A549 treated with GW870086 at 1 μM for 4 hours (cell line): ENCODE measurements at places on chromosomes 7 and 10. TPM values are rescaled to one million over a fixed set of nuclear protein-coding genes. Genes with fewer than 3 reads are reported as not detected.

The CLDN12 gene
- 16.1 to 31.9 TPM (median 26.9 TPM) in 5 replicates for total RNA-seq

The SH2D4B gene
- total RNA-seq, result 0.10 to 0.13 TPM in 2 of 5 replicates, not detected in the others

The ZNF438 gene
- 1.3 to 2.1 TPM (median 1.7 TPM) in 5 replicates for total RNA-seq

The CYP26C1 gene
- not detected in 5 replicates for total RNA-seq

The FAM20C gene
- total RNA-seq, result 31.4 to 46.7 TPM (median 43.9 TPM) in 5 replicates

The TUBB8 gene
- total RNA-seq, result 0.10 to 0.12 TPM in 2 of 5 replicates, not detected in the others

The DNAJC12 gene
- 59.2 to 73.8 TPM (median 66.7 TPM) in 5 replicates for total RNA-seq

The RPEL1 gene
- 0.07 to 0.09 TPM in 2 of 5 replicates, not detected in the others for total RNA-seq

The PRSS2 gene
- not detected in 5 replicates for total RNA-seq
